ENCODE measurements at places on chromosomes 12 and 14.

DNA sequence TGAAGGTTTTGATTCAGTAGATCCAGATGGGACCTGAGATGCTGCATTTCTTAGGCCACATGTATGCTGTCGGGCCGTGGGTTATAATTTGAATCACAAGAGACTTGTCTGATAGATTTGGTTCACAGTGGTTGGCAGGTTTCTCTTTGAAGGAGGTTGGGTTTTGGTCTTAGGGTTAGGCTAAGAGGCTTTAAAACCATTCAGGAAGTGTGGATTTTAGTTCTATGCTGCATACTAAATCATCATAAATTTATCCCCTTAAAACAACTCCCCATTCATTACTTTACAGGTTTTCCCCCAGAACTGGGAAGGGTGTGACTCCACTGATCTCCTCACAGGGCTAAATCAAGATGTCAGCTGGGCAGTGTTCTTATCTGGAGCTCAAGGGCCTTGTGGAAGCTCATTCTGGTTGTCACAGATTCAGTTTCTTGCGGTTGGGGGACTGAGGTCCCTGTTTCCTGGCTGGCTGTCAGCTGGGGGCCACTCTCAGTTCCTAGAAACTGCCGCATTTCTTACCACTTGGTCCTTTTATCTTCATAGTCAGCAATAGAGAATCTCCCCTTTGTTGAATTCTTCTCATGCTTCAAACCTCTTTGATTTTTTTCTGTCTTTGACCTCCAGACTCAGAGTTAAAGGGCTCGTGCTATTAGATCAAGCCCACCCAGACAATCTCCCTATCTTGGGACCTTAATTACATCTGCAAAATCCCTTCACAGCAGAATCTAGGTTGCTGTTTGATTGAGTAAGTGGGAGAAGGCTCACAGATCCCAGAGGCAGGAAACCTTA is 20.6 kb upstream of the PCNX1 start:
- DNase-seq: no peak

DNA sequence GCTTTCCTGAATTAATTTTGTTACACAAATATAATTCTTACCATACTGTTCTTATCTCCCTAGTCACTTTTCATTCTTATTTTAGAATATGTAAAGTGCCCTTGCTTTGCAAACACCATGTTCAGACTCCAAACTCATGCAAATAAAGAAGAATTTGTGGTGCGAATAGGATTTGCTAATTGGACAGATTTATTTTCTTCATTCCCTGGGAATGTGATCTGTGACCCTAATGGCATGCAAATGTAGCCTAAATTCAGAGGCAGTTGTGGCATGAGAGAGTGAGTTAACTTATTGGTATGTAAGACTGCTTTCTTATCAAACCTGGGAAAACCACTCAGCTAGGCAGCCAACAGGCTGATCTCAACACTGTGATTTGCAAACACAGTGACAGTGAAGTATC is 10.0 kb downstream of the CAPZA3 start:
- DNase-seq: peak; percentile 35

DNA sequence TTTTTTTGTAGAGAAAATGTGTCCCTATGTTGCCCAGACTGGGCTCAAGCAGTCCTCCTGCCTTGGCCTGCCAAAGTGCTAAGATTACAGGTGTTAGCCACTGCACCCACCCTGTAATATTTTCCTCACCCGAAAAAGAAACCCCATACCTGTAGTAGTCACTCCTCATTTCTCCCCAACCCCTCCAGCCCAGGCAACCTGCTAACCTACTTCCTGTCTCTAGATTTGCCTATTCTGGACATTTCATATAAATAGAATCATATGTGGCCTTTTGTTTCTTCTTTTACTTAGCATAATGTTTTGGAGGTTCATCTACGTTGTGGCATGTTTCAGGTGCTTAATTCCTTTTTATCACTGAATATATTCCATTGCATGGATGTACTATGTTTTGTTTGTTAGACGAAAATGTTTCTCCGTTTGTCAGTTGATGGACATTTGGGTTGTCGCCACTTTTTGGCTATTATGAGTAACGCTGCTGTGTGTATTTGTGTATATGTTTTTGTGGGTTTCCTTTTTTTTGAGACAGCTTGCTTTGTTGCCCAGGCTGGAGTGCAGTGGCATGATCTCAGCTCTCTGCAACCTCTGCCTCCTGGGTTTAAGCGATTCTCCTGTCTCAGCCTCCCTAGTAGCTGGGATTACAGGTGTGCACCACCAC is 6.2 kb downstream of the ANKRD13A start:
- no peak for DNase-seq

- DNase-seq: no peak
Observed at GRCh38 chr12:22034709-22035506, 11.1 kb upstream of the CMAS start.

- DNase-seq: peak; percentile 22
Observed at GRCh38 chr12:70839544-70839943, 81.0 kb downstream of the PTPRR start.
